ENCODE measurements at places on chromosomes 6 and 20.

DNA sequence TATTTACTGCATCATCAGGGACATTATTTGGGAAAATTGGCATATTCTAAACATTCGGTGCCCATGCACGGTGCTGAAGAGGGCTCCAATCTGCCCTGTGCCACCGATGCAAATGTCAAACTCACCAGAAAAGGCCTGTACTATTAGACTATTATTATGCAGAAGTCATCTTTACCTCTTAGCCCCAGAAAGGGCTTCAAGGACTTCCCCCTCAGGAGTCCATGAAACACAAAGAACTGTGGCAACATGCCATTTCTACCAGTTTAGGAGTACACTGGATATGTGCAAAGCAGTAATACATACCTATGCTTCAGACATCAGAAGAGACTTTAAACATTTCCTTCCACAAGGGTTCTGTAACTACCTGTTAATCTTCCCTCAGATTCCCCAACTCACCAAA lies 8.6 kb downstream of the DIDO1 start:
- DNase-seq: no peak

DNA sequence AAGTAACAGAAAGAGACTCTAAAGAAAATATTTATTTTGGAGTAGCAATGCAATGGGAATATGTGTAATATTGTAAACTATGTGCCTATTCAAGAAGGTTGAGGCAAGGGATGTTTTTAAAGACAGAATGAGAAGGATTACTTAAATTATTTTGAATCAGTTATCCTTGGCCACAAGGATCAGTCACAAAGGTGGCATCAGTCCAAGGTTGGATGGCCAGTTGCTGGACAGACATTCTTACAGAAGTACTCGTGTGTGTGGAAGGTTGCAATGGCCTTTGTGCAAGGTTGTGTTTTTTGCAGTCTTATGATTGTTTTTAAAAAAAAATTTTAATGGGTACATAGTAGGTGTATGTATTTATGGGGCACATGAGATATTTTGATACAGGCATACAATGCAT lies 2.0 kb downstream of the QRSL1 start:
- no peak for DNase-seq

DNA sequence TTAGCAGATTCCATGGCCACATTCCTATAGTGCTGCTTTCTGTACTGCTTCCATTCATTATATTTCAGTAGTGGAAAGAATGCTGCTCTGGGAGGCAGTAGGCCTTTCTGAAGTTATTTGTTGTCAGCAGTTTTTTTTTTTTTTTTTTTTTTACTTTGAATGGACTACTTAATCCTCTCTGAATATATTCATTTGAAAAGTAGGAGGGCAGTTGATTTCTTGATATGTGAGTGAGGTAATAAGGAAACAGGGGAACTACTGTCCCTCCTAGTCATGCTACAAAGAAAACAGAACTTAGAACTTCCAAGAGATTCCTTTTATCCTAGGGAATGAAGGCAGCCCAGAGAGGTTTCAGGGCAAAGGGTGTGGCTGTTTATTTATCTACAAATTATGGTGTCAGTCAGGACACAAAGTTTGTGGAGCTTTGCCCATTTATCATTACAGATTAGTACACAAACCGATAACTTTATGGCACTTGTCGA lies 155.9 kb downstream of the JARID2 start:
- peak; percentile 14 for DNase-seq

- no peak for DNase-seq
Measured at GRCh38 chr6:36743032-36743431, 45.4 kb downstream of the RAB44 start.

DNA sequence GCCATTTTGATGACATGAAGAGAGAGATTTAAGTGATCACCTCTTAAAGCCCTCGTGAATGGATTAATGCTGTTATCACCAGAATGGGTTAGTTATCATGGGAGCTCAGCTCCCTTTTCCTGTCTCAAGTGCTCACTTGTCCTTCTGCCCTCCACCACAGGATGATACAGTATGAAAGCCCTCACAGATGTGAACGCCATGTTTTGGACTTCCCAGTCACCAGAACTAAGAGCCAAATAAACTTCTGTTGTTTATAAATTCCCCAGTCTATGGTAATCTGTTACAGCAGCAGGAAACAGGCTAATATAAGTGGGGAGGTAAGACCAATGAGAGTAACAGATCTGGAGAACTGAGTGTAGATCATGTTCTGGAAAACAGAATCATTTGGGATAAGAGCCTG lies 493.2 kb downstream of the CDKAL1 start:
- no peak for DNase-seq
